ENCODE measurements at places on chromosomes 4 and X.
A peak's percentile ranks its signal among the peaks of the same experiment; 100 is the strongest.

GRCh38 chrX:29661290-29661689 is 554.1 kb upstream of the MAGEB2 start:
- no peak for DNase-seq

GRCh38 chrX:66675541-66675940 is 36.7 kb upstream of the EDA2R start:
- DNase-seq: no peak

DNA sequence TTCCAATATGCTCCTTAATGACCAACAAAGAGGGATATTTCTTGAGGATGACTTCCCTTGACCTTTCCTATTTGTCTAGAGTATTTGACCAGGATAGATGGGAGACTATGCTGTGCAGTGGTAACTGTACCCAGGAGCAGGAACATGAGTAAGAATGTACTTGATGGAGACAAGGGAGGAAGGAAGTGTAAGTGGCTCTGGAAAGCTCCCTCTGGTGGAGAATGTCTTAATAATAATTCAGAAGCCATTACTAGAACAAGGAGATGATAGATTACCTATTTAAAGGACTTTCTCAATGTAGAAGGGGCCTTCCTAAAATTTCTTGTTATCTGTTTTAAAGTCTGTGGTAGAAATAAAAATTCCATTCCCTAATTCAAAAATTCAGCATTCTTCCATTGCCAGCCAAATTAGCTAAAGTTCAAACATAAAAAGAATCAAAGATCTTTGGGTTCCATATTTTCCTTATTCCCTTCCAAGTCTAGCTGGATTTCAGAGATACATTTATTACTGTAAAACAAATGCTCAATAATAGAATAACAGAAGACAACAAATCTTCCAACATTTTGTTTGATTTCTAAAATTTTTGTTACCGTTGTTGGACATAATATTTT is 83.8 kb downstream of the GRID2 start:
- DNase-seq: peak; percentile 47

DNA sequence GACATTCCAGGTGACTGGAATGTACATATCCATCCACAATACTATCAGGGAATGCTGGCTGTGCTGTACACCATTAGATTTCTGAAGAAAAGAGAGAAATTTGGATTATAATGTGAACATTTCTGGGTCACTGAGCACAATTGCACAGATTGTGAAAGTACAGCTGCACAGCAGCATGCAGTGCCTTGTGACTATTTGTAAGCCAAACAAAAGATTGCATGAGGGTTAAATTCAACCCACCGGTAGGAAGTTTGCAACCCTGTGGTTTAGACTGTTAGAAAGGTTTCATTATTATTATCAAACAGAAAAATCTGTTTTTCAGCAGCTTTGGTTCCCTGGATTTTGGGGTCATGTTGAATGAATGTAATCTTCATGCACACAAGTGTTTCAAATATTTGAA is 24.5 kb downstream of the DDIT4L start:
- DNase-seq: no peak

DNA sequence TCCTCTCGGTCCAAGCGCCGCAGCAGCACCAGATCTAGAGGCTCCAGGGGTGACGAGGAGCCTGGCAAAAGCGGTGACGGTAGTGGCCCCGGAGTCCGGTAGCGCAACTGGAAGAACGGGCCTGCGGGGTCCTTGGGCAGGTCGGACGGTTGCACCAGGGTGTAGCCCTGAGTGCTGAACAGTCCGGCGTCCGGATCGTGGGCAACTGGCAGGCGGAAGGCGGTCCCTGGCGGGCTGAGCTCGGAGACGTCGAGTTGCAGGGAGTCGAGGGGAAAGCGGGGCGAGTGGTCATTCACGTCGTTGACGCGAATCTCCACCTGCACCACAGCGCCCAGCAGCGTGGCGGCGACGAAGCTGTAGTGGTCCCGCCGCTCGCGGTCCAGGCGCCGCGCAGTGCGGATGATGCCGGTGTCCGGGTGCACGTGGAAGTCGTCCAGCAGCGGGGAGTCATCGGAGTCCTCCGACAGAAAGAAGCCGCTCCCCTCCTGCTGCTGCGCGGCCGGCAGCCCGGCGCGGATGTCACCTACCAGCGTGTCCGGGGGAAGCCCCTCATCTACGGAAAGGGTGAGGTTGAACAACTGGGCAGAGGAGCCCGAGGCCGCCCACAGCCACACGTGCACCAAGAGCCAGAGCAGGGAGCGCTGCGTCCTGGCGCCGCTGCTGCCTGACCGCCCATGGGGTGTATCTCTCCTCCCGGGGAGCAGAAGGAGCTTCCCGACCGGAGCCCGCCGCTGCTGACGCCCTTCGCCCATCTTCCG is 837 bp downstream of the DCHS2 start:
- DNase-seq: no peak

GRCh38 chrX:25531096-25531495 is 515.3 kb upstream of the ARX start:
- no peak for DNase-seq

DNA sequence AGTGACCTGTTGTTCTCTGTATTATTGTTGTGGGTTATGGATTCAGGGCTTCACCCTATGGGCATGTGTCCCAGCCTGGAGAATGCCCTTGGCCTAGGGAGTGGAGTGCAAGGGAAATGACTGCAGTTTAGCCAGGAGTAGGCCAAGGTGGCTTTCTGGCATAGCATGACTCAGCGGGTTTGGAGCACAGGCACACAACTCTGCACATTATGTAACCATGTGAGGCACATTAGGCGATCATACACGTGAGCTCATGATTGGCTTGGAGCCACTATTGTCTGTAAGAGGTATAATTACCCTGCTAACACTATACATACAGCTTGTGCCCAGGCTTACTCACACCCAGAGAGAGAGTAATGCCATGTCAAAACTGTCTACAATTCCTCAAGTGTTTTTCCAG is 35.1 kb upstream of the TACR3 start:
- DNase-seq: no peak

DNA sequence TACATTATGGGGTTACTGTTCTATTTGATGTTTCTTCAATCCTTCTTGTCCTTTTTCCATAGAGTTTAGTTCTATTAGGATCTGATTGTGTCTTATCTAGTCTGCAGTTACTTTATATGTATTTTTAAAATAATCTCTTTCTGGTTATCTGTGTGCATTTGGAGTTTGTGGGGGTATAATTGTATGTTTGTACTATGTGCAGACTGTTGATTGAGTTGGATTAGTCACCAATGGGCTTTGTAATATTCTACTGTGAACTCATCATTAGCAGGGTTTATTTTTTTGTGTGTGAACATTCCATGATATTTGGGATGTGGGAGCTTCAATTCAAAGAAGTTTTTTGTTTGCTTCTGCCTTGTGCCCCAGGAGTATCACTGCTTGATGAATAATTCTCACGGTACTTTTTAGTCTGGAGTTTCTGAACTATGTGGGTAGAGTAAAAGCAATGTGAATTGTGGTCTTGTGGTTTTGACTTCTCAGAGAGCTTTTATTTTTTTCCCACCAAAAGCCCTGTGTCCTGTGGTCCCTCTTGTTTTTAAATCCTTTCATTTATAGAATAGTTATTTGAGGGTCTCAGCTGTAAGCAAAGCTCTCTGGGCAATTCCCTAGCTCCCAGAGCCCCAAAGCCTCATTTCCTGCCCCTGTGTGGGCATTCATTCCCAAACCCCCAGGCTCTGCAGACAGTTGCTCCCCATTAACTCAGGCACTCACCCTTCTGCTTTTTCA is 127.8 kb downstream of the PHKA2 start:
- no peak for DNase-seq

- DNase-seq: peak; percentile 51
Measured at GRCh38 chr4:6513678-6514077, 41.3 kb upstream of the PPP2R2C start.

- DNase-seq: no peak
Measured at GRCh38 chr4:62119195-62119594, 919.1 kb downstream of the ADGRL3 start.

DNA sequence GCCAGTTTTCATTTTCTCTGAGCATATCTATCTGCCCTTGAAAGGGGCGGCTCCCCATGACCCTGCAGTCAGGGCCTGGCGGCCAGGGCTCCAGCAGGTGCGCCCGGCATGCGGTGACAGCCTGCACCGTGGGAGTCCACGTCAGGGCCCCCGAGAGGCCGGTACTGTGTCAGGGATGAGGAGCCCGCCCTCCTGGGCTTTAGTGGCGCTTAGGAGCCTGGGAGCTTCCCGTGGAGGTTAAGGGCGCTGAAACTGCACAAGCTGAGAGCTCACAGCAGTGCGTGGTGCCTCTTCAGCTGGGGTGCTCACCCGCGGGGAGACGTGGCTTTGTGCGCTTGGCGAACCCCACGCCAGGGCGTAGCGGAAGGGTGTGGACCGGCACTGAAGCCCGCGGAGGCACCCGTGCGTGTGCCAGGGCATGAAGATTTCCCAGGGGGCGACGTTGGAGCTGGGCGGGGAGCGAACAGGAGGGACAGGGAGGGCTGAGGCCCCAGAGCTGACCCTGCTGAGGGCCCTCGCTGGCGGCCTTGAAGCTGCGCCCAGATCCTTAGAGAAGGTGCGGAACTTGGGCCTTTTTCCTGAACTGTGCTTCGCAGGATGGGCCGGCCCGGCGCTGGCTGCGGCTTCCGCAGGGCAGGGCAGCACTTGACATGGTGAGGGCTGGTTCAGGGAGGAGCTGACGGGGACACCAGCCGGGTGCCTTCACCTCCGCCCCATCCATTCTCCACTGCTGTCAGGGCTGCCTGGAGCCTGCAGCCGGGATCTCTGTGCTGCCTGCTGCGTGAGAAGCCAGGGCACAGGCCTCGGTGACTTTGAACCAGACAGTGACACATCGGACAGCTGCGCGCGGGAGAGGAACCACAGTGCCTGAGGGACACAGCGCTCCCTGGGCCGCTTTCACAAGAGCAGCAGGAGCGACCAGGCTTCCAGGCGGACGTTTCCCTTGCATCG is 32.9 kb downstream of the HTT-AS start:
- no peak for DNase-seq

DNA sequence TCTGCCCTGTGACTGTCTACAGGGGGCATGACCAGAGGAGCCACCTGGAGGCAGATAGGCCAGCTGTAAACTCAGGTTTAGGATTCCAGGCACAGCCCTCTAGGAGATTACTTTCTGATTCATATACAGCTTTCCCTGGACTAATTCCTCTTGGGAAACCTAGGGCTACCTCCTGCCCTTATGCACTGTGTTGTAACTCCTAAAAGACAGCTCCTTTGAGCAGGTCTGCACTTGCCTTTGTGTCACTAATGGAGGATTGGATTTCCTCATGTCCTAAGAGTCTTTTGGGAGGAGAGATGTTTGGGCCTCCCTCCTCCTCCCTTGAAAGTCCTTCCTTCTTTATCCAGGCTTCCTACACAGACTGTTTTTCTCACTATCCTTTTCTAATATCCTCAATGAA is 202.0 kb downstream of the PCDH19 start:
- no peak for DNase-seq

DNA sequence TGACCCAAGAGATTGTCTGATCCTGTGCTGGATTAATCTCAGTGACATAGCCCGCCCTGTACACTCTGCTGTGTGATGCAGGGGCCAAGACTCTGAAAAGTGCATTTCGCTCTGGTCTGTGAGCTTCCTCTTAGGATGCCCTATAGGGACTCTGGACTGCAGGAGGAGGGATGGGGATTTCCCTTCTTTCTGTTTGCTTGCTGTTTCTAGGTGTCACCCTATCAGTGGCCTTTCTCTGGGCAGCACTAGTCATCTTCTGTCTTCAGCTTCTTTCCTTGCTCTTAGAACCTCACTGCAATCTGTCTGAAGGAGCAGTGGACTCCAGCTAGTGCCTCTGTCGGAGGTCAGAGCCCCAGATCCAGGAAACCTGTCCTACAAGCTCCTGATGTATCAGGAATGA is 34.5 kb upstream of the SCRG1 start:
- no peak for DNase-seq

DNA sequence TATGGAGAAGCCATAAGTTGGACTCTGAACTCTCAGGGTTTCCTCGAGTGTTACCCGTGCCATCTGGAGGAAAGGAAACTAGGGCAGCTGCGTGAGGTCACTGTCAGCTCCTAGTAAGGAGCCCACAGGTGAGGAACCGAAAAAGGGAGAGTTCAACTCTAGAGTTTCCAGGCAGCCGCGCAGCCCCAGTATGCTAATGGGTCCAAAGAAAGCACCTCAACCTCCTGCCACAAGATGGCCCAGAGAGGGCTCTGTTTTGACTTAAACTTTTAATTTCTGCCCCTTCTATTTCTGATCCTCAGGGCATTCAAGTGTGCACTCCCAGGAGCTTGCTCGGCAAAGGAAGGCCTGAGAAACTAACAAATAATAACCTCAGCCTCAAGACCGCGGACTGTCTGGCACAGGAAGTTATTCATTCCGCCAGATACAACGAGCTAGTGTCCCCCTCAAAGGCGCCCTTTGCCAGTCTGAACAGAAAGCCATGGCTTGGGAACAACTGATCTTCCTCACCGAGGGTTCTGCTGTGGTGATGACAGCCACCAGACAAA is 13.9 kb downstream of the SCARB2 start:
- peak; percentile 85 for DNase-seq

GRCh38 chrX:124209792-124210576 is 122.5 kb upstream of the TEX13D start:
- DNase-seq: no peak

GRCh38 chr4:48247142-48247877 is 22.3 kb downstream of the TEC start:
- DNase-seq: no peak

DNA sequence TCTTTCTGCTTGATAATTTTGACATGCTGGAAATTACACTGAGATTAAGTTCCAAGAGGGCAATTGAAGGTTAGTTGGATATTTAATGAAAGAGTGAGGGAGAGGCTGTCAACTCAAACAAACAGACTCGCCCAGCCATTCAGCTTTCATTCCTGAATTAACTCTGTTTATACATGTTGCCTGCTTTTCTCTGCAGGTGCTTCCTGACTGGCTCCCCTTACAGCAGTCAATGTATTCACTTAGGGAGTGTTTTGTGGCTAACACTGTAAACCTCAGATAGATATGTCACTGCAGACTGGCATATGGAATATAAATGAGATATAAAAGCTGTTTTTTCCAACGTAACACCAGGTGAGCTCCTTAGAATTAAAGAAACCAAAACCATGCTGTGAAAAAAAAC is 28.7 kb downstream of the TMPRSS11A start:
- no peak for DNase-seq

DNA sequence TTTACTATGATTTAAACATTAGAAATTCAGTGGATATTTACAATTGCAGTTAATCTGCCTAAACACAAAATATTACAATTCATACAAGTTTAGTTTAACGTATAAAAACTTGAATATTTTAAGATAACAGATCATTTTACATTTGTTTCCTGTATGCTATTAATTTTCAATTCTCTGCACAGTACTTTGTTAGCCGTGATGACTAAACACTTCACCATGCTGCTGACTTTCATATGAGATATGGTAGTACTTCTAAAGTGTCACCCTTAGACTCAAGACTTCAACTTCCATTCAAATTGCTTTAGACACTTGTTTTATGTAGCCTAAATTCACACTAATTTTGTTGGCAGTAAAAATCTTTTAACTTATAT is 1646.4 kb upstream of the ADGRL3 start:
- no peak for DNase-seq

- no peak for DNase-seq
Measured at GRCh38 chrX:79715448-79715847, 299.1 kb upstream of the TBX22 start.
